ENCODE measurements at places on chromosomes 7 and 10.
A peak's percentile ranks its signal among the peaks of the same experiment; 100 is the strongest.

- no peak for DNase-seq
Measured at GRCh38 chr10:110993024-110993693, 73.8 kb downstream of the SHOC2 start.

DNA sequence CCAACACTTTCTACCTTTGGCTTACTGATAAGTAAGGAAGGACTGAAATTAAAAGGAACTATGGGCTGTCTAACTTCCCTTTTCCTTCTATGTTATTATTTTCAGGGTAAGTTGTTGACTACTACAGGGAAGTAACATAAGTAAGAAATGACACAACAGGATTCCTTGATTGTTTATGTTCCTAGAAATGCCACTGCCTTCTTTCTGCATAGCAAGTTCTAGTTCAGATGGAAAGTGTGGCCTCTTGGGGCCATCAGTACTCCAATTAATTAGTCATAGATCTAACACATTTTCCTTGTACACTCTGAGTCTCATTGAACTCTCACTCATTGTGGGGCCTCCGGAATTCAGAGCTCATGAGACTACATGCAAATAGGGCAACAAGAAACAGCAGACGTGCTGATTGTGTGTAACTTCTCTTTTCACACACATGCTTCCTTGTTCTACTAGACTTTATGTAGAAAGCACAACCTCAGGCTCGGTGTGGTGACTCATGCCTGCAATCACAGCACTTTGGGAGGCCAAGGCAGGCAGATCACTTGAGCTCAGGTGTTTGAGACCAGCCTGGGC, 35.3 kb upstream of the HIBADH start:
- no peak for DNase-seq

DNA sequence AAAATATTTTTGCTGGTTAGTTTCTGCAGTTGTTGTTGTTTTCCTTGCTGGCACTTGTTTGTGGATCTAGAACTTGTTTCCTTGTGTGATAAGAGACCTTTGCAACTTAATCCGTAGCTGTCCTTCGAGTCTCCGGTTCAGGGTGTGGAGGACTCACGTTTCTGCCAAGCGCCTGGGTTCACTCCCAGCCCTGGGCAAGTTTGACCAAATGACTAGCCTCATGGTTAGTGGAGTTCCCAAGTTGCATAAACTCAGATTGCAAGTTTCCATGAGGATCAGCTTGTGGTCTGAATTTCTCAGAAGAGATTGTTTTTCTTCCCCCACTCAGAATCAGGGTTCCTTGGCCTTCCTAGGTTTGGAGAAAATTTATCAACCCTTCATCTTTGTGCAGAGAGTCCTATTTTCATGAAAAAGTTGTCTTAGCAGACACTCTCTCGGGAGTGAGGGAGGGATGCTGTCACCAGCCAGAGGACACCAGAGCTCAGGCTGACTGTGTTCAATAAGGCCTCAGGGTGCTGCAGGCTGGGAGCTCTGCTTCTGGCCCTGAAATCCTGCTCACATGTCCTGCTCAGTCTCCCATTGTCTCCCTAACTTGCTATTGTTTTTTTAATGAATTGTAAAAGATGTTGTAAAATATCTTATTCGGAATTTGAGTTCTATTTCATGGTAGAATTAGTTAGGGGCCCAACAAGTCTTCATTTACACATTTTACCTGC, 377.7 kb upstream of the KLF6 start:
- DNase-seq: no peak

DNA sequence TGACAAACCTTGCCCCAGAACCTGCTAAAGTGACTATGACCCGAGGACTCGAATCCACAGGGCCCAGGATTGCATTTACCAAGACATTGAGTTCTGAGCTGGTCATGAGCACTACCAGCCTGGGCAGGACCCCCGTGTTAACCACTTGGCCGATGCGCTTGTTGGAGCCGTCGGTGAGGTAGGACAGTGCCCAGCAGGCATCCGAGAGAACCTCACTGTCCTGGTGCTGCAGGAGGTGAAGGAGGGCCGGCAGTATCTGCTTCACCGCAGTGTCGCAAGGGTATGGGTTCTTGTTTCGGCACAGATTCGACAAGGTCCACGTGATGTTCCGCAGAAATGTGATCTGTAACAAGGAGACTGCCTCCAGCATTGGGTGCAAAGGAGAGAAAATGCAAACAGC, 19.7 kb downstream of the KPNA7 start:
- no peak for DNase-seq

- DNase-seq: no peak
Measured at GRCh38 chr10:110504111-110504735, 6.5 kb downstream of the DUSP5 start.

- no peak for DNase-seq
Measured at GRCh38 chr10:79226391-79227245, 120.7 kb upstream of the PPIF start.

DNA sequence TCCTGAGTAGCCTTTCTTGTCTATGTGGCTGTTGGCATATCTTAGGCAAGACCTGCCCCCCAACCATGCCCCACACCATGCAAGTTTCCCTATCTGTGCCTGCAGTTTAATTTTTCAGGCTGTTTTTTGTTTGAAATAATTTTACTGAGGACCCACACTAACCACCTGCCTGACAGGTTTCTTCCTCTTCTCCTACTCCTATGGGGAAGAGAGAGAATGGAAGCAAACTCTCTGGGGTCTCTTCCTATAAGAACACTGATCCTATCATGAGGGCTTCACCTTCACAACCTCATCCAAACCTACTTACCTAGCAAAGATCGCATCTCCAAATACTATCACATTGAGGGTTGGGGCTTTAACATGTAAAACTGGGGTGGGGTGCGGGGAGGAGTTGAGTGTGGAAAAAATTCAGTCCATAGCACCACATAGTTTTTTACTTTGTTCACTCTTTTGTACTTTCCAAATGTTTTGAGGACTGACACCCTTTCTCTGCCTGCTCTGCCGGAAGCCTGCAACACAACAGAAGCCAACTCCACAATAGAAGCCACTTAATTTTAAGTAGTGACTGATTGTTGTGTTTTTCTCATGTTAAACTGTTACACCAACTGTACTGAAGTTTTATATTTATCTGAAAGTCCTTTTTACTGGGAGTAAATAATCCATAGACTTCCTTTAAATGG, 67.2 kb upstream of the CSTF2T start:
- no peak for DNase-seq

DNA sequence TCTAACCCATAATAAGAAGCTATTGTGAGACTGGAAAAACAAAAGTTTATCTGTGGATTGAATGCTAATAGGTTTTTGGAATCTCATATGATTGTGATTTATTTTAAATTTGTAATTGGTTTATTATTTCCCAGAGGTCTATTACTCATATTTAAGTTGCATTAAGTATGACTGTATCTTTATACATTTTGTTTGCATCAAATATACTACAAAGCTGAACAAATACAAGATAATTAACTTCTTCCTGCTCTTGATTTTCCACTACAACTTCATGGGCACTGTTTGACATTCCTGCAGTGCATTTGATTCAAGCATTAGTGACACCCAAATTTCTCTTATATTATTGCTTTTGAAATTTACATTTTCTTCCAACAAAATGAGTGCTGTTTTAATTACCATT, 303.8 kb upstream of the LRRTM3 start:
- no peak for DNase-seq

DNA sequence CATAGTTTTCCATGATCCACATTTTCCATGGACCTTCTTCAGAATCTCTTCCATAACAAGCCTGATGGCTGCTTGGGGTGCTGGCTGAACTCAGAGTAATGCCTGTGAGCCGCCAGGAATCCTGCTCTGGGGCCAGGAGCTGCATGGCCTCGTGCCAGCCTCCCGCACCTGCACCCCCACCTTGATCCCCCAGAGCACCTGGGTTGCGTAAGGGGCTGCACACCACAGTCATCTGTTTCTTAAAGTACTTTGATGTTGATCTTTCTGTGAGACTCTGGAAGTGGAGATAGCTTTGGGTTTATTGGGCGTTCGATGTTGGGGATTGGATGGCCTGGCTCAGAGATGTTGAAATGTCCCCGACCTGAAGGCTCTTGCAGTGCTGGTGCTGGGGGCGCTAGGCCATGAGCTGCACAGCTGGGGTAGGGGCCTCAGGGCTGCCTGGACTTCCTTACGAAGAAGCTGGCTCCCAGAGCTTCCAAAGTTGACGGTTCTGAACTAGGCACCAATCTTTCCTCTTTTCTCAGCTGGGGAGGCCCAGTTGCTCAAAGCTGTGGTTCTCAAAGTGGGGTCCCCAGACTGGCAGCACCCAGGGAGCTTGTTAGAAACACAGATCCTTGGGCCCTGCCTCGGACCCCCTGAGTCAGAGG, 534.0 kb downstream of the DNAJB6 start:
- DNase-seq: no peak

GRCh38 chr7:3063016-3063753, 19.5 kb upstream of the CARD11 start:
- DNase-seq: no peak

GRCh38 chr7:153473185-153473584, 579.0 kb upstream of the DPP6 start:
- no peak for DNase-seq

GRCh38 chr7:105963038-105963667, at the start of gene CDHR3:
CDHR3 (plus strand) TSS chr7:105963264; CDS start chr7:105963319, 55 bp downstream.
- DNase-seq: no peak

DNA sequence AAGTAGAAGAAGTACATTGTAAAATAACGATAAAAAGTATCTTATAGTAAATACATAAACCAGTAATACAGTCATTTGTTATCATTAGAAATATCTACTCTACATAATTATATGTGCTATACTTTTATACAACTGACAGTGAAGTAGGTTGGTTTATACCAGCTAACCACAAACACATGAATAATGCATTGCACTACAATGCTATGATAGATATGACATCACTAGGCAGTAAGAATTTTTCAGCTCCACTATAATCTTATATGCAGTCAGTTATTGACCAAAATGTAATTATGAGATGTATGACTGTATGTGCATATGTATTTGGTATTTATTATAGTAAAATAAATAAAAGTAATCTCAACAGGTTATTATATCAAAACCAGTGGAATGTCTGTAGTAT, 23.4 kb upstream of the SGCE start:
- no peak for DNase-seq

DNA sequence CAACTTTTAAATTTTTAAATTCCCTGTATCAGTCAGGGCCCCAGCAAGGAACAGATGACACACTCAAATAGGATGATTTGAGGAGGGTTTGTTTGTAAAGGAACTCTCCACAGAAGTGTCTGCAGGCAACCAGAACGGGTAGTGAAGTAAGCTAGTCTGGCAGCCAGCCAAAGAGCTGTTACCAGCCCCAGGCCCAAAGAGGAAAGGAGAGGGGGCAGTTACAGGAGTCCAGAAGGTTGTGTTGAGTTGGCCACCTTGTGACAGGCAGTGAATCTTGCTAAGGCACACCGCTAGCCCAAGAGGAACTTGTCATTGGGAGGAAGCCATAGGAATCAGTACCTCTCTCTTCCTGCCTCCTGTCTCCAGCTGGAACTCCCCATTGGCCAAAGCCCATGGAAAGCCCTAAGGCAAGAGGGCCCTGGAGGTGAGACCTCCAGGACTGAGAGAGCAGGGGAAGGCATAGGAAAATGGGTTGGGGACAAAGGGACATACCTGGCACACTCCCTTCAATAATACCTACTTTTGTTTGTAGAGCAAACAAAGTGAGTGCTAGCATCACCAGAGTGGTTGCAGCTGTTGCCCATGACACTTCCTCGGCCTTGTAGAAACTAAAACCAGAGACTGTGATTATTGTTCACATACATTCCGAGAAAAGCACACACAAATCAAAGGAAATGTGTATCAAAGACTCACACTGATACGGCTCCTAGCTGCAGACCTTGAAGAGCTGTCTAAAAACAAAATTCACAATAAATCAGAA, 25.4 kb upstream of the GATAD1 start:
- DNase-seq: peak; percentile 29

DNA sequence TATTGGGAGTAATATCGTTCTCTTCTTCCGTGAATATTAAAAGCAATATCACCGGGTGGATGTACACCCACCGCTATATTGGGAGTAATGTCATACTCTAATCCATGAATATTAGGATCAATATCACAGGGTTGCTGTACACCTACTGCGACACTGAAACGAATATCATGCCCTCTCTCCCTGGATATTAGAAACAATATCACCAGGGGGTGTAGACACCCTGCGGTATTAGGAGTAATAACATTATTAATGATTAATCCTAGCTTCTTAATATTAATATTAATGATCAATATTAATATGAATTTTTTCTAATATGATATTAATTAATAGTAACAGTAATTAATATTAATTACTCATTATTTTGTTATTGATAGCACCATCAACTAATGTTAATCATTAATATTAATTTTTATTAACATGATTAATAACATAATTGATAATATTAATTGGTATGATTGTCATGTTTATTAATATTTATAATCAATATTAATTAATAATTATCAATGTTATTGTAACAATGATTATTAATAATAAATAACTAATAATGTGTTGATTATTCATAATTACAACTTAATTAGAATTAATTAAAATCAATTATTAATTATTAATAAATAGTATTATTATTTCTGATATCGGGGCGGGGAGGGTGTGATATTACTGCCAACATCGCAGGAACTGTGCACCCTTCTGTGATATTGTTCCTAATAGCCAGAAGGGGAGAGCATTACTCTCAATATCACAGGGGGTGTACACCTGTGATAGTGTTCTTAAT, 121.3 kb upstream of the C1GALT1 start:
- DNase-seq: no peak

DNA sequence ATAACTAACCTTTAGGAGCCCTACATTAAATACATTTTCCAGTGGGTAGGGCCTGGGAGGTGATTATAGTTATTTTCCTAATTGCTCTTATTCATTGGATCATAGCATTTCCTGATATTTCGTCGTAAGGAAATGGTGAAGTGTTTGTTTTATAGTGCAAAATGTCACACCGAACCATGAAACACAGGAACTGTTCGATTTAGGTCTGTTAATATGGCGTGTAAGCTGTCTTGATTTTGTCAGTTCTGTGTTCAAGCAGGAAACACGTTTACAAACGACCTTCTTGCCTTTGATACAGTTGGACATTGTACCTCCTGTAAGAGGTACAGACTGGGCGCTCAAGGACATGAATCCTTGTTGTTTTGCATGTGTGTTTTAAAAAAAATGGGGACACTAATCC, 14.8 kb downstream of the RBM17 start:
- no peak for DNase-seq

GRCh38 chr7:106223156-106223555, 61.6 kb downstream of the NAMPT start:
- no peak for DNase-seq

GRCh38 chr7:26584987-26585665, 279.3 kb downstream of the SKAP2 start:
- no peak for DNase-seq

GRCh38 chr10:43790147-43790546, 141.5 kb upstream of the ZNF32 start:
- no peak for DNase-seq

- no peak for DNase-seq
Measured at GRCh38 chr7:74365322-74366022, 76.3 kb downstream of the CLIP2 start.
